Right lobe of liver (tissue), 6 donors: ENCODE measurements at places on chromosomes 16 and 17. TPM values are rescaled to one million over a fixed set of nuclear protein-coding genes. Genes with fewer than 3 reads are reported as not detected.

DNA sequence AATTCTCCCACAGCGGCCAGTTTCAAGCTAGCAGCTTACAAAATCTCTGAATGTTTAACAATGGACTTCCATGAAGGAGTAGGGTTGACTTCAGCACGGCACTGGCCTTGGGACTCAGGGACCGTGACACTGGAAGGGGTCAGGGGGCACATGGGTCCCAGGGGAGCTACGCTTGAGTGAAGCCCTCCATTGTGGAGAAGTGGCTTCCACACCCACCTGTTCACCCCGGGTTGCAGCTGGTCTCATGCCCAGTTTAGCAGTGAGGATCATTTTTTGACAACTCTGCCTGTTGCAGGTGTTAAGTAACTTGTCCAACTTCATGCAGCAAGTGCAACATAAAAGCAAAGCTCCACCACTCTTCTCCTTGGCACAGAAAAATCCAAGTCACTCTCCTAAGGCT lies 510.2 kb downstream of the CDH13 start:
- DNase-seq = no peak

The CYGB gene
- total RNA-seq = 2.1 TPM

- DNase-seq = no peak
Observed at GRCh38 chr16:77041468-77041867, 149.5 kb upstream of the MON1B start.

- no peak for DNase-seq
Observed at GRCh38 chr17:82007495-82008257, 15.0 kb downstream of the CENPX start.

DNA sequence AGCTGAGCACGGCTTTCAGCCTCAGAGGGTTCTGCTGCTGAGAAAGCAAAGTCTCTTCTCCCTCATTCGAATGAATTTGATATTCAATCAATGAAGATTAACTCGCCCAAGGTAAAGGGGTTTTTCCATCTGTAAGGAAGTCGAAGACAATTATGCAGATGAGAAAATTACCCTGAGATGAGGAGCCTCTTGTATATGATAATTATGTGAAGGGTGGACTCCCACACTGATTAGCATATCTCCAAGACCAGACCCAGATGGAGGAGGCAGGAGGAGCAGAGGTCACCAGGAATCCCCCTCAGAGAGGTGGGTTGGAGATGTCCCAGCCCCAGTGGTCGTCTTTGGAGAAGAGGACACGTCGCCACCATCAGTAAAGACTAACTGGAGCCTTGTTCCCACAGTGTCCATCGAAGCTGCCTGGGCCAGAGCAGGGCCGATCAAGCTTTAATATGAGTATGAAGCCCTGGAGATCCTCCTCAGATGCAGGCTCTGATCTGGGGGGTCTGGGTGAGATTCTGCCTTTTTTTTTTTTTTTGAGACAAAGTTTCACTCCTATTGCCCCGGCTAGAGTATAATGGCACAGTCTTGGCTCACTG lies 61.5 kb upstream of the LHX1 start:
- no peak for DNase-seq

The REXO5 gene
- 2.9 TPM for total RNA-seq

GRCh38 chr17:47716375-47716774 lies 16.7 kb upstream of the TBX21 start:
- no peak for DNase-seq

The TMEM88 gene
- total RNA-seq = 2.4 TPM
